ENCODE measurements at places on chromosomes 3 and 15. TPM values are rescaled to one million over a fixed set of nuclear protein-coding genes. Genes with fewer than 3 reads are reported as not detected.

CCR4 gene
- total RNA-seq, result not detected

SH2D7 gene
- under 0.01 TPM for total RNA-seq

GPR62 gene
- total RNA-seq, result under 0.01 TPM

PPP1R14D gene
- total RNA-seq, result not detected

DUOXA2 gene
- total RNA-seq, result not detected

NRROS gene
- total RNA-seq, result 0.58 TPM

CD80 gene
- 0.33 TPM for total RNA-seq

SPATA12 gene
- total RNA-seq, result 0.15 TPM

ZNF860 gene
- total RNA-seq, result 1.0 TPM

CRBN gene
- total RNA-seq, result 90.8 TPM

CDHR4 gene
- not detected for total RNA-seq

INSYN1 gene
- 0.73 TPM for total RNA-seq

KNG1 gene
- total RNA-seq, result not detected

GPR87 gene
- total RNA-seq, result 0.29 TPM

MFGE8 gene
- total RNA-seq, result 46.1 TPM

DISP2 gene
- total RNA-seq, result 2.2 TPM

Measured in smooth muscle cell of trachea (primary cell).